Stimulated activated CD4-positive, alpha-beta T cell treated with anti-CD3 and anti-CD28 coated beads, Interleukin-1b, Interleukin-23, amount 100 ng/mL, for 48 hours (primary cell): ENCODE measurements at places on chromosomes 2 and 18.

GRCh38 chr2:47724221-47724981 is 58.5 kb upstream of the MSH6 start:
- DNase-seq, result no peak

DNA sequence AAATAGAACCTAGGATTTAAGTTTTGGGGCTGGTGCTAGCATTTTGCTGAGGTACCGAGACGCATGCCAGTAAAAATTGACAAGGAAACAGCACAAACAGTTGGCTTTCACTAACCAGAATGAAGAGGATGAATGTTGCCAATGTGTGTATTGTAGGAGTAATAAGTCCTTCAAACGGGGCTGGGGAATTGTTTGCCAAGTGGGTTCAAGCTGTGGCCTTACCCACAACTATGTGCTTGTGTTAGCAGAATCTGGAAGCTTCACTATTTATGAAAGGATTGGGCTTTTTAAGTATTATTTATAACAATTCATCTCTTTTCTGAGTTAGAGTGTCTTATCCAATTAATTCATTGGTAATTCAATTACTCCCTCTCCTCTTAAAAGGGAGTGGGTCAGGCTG is 15.0 kb upstream of the KIF5C start:
- no peak for DNase-seq

GRCh38 chr2:227701556-227701955 is 16.3 kb downstream of the SLC19A3 start:
- DNase-seq, result no peak

GRCh38 chr2:70946832-70947442 is 11.2 kb downstream of the ATP6V1B1 start:
- DNase-seq, result peak; percentile 39

DNA sequence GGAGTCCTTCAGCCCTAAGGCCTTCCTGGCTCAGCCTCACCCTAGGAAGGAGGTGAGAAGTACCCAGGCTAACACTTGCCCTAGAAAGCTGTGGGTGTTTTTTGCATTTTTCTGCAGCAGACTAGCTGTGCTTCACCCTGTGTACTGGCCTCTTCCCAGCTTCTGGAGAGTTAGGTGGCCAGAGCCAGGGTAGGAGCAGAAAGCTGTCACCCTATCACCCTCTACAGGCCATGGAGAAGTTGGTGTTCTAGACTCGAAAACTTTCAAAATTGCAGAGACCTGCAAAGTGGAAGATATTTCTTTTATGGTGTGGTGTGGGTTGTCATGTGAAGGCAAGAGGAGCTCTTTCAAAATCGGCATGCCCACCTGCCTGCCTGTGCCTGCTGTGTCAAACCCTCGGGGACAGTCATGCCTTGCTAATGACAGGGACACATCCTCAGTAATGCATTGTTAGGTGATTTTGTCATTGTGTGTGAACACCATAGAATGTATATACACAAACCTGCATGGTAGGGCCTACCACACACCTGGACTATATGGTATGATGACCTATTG is 29.8 kb downstream of the EHD3 start:
- no peak for DNase-seq

DNA sequence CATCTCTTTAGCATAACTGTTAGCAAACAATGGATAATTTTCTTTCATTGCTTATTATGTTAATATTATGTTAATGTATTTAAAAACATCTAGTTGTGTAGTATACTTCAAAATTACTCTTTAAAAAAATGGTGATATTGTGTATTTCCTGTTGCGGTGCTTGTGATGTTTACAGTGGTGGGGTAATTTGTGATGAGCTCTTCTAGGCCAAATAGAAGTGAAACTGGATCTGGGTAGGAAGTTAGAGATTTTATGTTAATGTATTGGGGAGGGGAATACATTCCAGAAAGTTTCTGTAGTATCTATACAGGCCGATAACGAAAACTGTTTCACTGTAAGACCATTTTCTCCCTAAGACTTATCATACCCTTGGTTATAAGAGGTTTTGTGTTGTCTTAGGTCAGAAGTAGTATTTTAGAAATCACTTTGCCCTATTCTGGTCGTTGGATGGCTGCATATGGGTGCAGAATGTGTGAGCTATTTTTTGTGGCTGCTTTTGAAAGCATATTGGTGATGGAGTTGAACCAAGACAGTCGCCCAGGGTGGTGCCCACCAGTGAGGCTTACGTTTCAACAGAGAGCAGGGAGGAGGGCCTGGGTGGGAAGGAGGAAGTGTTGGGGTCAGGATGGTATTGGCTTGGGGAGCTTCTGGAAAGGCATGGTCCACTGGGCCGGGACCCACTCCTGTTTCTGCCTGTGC is 5.8 kb downstream of the TSHZ1 start:
- DNase-seq, result no peak

GRCh38 chr18:63850020-63850419 is 37.5 kb upstream of the SERPINB2 start:
- peak; percentile 16 for DNase-seq

DNA sequence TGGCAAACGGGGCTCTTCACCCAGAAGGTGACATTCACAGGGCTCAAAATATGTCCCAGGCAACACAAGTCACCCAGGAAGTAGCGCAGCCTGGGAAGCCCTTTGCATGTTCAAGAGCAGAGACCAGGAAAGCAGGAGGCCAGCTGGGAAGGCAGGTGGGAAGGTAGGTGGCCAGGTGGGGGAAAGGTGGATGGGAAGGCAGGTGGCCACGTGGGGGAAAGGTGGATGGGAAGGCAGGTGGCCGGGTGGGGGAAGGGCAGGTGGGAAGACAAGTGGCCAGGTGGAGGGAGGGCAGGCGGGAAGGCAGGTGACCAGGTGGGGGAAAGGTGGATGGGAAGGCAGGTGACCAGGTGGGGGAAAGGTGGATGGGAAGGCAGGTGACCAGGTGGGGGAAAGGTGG is 102.7 kb downstream of the ZNF516 start:
- DNase-seq, result no peak

- no peak for DNase-seq
These were observed 252.1 kb downstream of the XIRP2 start for GRCh38 chr2:167140330-167140729.

GRCh38 chr2:129847043-129847442 is 132.4 kb upstream of the RAB6C start:
- DNase-seq, result no peak

DNA sequence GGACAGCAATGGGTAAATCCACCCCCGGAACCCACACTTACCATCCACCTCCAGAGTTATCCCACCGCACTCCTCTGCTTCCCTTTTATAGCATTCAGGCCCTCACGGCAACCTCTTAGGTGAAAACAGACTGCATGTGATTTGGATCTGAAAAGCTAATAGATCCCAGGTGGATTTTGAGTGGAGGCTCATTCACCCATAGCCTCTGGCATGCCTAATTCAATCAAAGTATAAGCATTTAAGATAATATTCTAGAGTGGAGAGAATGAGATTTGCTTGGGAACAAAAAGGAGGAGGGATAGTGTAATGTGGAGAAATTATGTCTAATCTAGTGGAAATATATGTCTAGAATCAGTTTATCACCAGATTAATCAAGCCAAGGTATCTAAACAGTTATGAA is 17.1 kb downstream of the SLC14A1 start:
- no peak for DNase-seq

GRCh38 chr2:7879483-7879835 is 802.4 kb upstream of the ID2 start:
- DNase-seq, result no peak

DNA sequence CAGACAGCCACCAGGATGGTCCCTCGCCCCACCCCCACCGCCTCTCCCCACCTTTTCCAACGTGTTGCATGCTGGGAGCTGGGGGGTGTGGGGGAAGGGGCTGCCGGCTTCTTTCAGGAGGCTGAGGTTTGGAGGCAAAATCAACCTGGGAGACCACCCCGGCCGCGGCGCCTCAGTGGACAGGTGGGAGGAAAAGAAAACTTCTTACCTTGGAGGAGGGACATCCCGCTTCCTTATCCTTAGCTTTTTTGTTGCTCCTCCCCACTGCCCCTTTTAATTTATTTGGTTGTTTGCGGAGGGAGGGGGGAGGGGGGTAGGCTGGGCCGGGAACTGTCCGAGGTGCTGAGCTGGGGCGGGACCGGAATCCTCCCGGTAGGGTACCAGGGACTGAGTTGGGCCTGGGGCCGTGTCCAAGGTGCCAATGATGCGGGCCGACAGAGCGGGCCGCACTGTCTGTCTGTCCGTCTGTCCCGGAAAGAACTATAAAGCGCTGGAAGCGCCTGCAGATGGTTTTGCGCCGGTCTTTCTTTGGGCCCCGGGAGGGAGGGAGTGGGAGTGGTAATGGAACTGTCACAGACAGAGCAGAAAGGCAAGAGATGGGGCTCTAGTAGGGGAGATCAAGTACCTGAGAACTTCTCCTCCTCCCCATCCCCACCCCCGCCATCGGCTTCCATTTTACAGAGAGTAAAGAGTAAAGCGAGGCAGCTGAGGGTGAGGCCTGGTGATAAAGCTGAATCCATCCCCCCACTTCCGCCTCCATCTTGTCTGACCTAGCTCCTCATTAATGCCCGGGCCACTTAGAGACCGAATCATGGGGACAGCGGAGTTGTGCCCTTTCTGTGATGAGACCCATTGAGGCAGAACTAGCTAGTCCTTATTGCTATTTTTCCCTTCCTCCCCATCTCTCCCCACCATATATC is 2.4 kb downstream of the CDK5R2 start:
- no peak for DNase-seq

DNA sequence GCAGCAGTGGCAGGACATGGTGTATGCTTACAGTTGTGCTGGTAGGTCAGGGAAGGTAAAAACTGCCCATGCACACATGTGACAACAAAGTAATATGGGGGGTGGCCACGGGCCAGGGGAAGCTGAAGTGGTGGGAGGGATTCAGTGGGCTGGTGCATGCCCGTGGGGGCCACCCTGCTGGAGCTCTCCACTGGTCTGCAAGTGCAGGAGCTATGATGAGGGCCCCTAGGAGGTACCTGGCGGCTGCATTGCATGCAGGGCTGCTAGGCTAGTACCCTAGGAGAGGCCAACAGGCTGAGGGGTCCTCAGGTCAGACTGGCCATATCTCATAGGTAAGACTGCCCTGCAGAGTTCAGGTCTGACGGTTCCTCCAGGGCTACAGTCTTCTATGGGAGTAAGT is 265.9 kb downstream of the NUP35 start:
- DNase-seq, result no peak

GRCh38 chr2:230225486-230225885 is at the start of gene SP140:
SP140 (plus strand) TSS chr2:230225736; CDS start chr2:230225845, 109 bp downstream.
- DNase-seq, result peak; percentile 89

- no peak for DNase-seq
These were observed 62.0 kb downstream of the LTBP1 start for GRCh38 chr2:33008716-33009115.

- DNase-seq, result no peak
These were observed 144.7 kb downstream of the COL6A3 start for GRCh38 chr2:237269138-237269875.

GRCh38 chr2:14557916-14558315 is 74.6 kb upstream of the LRATD1 start:
- DNase-seq, result no peak

GRCh38 chr2:171592036-171592555 is 69.8 kb downstream of the CYBRD1 start:
- no peak for DNase-seq

DNA sequence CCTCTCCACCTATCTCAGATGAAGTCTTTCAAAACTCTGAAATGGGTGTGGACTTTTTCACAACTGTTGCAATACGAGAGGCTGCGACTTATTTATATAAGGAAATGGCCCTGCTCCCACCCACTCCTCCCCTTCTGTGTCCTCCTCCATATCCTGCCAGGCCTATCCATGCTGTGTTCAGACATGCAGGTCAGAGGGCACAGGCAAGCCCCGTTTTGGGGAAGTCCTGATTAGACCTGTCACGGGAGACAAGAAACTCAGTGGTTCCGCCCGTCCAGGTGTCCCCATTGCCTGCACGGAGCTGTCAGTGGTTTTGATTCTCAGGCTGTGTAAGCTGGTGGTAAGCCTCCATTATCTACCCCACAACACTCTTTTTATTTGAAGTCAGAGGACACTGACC is 99.6 kb upstream of the MGAT5 start:
- DNase-seq, result no peak

DNA sequence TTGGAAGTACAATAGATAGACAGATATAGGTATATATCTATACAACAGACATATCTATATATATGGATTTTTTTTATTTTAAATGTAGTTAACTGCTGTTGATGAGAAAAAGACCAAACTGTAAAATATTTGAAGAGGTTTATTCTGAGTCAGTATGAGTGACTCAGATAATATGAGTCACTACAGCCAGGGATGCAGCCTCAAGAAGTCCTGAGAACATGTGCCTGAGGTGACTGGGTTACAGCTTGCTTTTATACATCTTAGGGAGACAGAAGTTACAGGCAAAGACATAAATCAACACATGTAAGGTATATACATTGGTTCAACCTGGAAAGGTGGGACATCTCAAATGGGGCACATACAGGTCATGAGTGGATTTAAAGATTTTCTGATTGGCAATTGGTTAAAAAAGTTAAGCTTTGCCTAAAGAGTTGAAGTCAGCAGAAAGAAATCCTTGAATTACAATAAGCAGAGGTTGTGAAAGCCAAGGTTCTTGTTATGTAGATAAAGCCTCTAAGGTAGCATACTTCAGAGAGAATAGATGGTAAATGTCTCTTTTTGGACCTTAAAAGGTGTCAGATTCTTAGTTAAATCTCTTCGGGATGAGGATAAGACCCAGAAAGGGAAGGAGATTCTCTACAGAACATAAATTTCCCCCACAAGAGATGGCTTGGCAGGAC is 149.9 kb downstream of the RBM43 start:
- DNase-seq, result no peak
